ENCODE measurements at places on chromosomes 7 and 10. TPM values are rescaled to one million over a fixed set of nuclear protein-coding genes. Genes with fewer than 3 reads are reported as not detected.

OR9A2 gene
- not detected for total RNA-seq

DNA sequence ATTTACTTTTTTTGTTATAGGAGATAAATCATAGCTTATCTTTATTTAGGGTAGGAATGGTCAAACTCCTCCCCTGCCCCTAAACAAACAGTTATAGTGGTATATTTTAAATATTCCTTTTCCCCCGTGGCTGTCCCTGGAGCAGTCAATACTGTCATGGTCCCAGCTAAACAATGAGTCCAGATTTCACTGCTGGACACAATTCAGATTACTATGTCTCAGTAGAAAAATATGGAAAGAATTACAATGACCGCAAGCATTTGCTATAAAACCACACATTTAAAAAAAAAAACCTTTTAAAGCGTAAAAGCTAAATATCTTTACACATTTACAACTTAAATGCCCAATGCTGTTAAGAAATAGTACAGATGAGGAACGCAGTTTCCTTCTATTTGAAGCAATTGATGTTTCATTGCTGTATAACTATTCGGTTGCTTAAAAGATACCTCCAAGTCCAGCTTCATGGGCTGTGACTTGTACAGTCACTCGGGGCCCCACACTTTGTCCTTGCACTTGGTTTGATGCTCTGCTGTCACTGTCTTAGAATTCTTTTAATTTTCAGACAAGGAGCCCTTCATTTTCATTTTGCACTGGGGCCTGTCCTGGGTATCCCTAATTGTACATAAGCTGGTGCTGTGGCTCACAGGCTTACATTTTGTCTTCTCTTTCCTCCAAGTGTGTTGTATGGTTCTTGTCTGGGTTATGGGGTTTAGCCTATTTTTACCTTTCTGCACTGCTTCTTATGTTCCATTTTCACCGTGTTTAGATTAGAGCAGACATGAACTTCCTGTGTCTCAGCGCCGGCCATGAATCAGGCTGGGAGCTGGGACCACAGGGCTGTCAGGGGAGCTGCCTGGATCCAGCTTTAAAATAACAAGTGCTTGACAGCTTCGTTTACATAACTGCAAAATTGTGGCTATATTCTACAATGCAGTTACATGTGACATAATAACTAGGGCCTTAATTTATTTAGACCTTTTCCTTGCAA, 530.2 kb upstream of the FZD8 start:
- DNase-seq, result peak; percentile 95

- DNase-seq, result peak; percentile 90
Measured at GRCh38 chr10:110392121-110392520, 87.4 kb upstream of the SMNDC1 start.

DNA sequence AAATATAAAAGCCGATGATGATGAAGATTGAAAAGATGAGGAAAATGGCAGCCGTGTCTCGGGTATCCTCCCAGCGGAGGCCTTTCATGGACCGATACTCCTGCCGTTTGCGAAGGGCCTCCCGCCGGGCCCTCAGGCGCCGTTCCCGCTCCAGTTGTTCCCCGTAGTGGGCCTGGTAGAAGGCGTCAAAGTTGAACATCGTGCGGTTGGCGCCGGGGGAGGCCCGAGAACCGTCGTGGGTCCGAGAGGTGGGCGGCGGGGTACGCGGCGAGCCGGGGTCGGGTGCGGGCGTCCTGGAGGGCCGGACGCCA, 553 bp downstream of the DNAJC30 start:
- DNase-seq, result no peak

DNA sequence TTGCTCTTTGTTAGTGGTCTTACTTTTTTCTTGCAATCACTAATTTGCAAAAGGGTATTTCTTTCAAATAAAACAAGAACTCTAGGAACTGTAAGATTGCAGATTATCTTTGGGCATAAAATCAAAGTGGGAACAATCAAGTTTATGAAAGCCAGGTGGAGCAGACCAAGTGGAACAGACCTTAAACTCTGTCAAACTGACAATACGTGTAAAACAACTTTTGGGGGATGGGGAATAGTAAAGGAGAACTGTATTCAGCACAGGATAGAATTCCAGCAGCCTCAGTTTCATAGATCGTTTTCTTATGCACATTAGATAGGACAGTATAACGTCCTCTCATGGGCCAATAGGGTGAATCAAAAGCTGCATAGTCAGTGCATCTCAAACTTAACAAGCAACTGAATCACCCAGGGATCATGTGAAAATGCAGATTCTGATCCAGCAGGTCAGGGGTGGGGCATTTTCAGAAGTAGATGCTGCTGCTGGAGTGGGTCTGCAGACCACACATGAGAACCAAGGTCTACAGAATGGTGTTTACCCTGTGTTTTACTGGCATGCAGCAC, 120.7 kb downstream of the PIP4K2A start:
- no peak for DNase-seq

PTN gene
- not detected for total RNA-seq

DNA sequence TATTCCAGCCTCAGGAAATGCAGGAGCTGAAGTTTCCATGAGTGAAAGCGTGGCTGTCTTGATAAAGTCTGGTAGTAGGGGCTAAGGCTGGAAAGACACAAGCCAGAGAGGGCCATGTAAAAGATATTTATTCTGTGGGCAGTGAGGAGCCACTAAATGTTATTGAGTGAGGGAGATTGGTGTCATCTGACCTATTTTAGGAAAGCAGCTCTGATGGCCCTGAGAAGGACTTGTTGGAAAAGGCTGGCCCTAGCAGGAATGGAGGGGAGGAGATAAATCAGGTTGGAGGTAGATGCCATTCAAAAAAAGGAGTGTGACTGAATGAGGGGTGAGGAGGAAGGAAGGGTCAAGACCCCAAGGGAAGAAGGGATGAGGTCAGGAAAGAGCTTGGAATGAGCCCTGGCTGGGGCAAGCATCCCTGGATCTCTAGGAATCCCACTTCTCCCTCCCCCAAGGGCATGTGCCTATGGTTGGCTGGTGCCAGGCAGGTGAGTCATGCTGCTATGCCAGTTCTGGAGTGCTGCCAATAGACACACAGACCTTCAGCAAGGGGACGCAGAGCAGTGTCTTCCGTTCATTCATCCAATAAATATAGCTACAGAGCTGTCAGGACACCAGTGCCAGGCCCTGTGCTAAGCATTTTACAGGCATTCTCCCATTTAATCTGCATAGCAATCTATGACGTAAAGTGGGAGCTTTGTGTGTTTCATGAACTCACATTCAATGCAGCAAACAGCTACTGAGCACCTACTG, 2.0 kb downstream of the ANKRD2 start:
- peak; percentile 85 for DNase-seq

DNA sequence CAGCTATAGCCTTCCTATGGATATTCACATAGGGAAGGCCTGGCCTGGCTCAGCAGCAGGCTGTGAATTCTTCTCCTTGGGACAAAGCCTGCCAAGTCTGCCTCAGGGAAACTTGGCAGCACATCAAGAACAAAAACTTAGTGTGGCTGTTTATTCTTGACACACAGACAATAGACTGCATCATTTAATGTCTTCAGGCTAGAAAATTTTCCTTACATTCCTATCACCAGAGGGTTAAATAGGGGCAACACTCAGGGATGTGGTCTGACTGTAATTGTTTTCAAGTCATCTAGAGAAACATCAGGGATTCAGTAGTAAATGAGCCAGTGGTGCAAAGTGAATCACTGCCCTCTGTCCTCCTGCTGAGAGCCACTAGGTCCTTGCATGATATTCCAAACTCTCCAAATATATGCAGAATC, 137.3 kb downstream of the SEMA3C start:
- peak; percentile 74 for DNase-seq

- DNase-seq, result peak; percentile 8
Measured at GRCh38 chr7:111499027-111499426, 63.3 kb downstream of the IMMP2L start.

HMX3 gene
- total RNA-seq, result not detected

- DNase-seq, result no peak
Measured at GRCh38 chr7:116630357-116630756, 41.6 kb upstream of the MET start.

GCK gene
- total RNA-seq, result 0.51 TPM

GRCh38 chr7:140684066-140684950, 11.6 kb downstream of the ADCK2 start:
- no peak for DNase-seq

IFIT5 gene
- 3.2 TPM for total RNA-seq

GRCh38 chr7:127066974-127067373, 185.8 kb downstream of the GRM8 start:
- DNase-seq, result no peak

All from endothelial cell of umbilical vein (primary cell).